AG09319 (cell line): ENCODE measurements at places on chromosomes 1 and 21.

GRCh38 chr1:186682736-186683135 lies 2.5 kb upstream of the PTGS2 start:
- DNase-seq, result peak; percentile 14

- DNase-seq, result no peak
Observed at GRCh38 chr1:84700070-84700469, 9.8 kb upstream of the SSX2IP start.

- no peak for DNase-seq
Observed at GRCh38 chr1:33418811-33419210, 12.1 kb downstream of the PHC2 start.

GRCh38 chr1:96833376-96833775 lies 111.8 kb downstream of the PTBP2 start:
- DNase-seq, result no peak

DNA sequence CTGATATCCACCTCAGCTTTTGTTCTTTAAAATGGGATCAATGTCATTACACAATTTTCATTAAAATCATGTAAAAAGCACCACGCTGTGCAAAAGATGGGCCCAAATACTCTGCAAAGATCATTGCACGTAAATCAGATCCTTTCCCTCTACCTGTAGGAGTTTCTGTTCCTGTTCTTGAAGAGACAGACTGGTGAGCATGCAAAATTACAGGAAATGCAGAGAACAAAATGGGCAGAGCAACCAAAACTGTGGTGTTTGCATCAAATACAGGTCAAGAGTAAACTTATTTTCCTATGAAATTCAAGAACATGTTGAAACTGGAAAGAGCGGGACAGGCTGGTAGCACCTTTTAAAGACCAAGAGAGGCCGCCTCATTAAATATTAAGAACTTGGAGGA lies 294.9 kb upstream of the ADGRL2 start:
- no peak for DNase-seq

- no peak for DNase-seq
Observed at GRCh38 chr21:16086936-16087335, 357.2 kb downstream of the USP25 start.

DNA sequence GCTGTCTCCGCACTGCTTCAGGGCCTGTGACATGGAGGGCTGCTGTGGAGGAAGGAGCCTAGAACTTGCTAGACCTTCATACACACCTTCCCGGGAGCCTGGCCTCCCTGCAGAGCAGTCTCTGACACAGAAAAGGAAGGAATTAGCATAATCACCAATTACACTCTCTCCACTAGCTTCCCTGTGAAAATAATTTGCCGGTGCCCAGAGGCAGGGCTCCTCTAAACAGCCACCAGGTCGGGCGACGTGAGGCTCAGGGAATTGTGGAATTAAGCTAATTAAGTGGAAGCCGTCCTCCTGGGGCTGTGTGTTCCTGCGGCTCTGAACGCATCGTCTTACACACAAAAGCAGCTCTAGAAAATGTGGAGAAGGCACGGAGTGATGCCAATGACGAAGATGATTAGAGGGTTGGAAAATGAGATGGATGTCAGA lies 82.6 kb downstream of the NENF start:
- no peak for DNase-seq
